Foreskin keratinocyte (primary cell): ENCODE measurements at places on chromosomes 13 and 19. TPM values are rescaled to one million over a fixed set of nuclear protein-coding genes. Genes with fewer than 3 reads are reported as not detected.

WDR88 gene
- total RNA-seq, result not detected in 2 replicates

SERPINE3 gene
- not detected in 2 replicates for total RNA-seq

APLP1 gene
- total RNA-seq, result 0.95 and 1.2 TPM in 2 replicates

AKT2 gene
- total RNA-seq, result 110 and 111 TPM in 2 replicates

LINGO3 gene
- not detected in 2 replicates for total RNA-seq

LAIR1 gene
- total RNA-seq, result not detected in 2 replicates

PABPC3 gene
- 0.14 and 0.17 TPM in 2 replicates for total RNA-seq

GPR183 gene
- total RNA-seq, result not detected in 2 replicates

GSX1 gene
- total RNA-seq, result not detected in 2 replicates

GRCh38 chr13:52599037-52599847 is 43.0 kb upstream of the HNRNPA1L2 start:
- DNase-seq, result peak; percentile 75

DNA sequence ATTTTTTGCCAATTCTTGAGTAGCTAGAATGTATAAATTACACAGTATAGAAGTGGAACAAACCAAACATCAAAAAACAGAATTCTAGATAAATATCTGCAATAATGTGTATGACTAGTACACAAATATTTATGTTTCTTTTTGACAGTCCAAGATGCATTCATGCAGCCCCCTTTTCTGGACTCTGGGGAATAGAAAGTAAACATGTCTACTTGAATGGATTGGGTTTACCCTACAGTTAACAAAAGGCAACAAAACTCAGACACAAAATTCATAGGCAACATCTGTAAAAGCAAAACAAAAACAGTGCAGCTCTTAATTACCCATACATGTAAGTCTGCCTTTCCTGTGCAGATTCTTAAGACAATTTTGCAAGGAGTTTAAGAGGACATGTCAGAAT is 419.4 kb upstream of the DACH1 start:
- no peak for DNase-seq

DNA sequence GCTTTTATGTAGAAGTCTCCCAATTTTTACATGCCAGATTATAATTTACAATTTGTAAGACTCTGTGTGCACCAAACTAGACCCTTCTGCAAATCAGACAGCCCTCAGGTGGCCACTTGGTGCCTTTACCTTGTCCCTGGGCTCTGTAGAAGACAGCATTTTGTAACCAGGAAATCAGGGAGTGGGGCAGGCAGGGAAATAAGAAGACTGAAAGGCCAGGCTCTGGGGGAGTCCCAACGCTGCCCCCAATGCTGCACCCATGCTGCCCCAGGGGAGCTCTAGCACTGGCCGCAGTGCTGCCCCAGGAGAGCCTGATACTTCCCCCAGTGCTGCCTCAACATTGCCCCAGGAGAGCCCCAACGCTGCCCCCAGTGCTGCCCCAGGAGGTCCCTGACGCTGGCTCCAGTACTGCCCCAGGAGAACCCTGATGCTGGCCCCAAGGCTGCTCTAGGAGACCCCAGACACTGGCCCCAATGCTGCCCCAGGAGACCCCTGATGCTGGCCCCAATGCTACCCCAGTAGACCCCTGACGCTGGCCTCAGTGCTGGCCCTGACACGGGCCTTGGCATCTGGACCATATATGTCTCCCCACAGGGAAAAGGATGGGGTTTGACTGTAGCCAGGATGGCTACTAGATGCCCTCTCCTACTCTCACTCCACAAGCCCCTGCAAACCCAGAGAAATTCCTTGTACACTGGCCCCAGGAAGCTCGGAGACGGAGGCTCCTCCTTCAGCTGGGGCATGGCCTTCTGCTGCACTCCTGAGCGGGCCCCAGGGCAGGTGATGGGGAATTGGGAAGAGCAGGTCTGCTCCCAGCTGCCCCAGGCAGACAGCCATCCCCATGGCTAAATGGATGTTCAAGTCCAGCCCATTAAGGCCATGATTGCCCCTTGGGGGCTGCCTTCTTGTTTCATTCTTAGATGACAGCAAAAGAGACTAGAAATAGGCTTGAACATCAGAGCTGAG is 23.6 kb downstream of the VSTM2B start:
- no peak for DNase-seq

DNA sequence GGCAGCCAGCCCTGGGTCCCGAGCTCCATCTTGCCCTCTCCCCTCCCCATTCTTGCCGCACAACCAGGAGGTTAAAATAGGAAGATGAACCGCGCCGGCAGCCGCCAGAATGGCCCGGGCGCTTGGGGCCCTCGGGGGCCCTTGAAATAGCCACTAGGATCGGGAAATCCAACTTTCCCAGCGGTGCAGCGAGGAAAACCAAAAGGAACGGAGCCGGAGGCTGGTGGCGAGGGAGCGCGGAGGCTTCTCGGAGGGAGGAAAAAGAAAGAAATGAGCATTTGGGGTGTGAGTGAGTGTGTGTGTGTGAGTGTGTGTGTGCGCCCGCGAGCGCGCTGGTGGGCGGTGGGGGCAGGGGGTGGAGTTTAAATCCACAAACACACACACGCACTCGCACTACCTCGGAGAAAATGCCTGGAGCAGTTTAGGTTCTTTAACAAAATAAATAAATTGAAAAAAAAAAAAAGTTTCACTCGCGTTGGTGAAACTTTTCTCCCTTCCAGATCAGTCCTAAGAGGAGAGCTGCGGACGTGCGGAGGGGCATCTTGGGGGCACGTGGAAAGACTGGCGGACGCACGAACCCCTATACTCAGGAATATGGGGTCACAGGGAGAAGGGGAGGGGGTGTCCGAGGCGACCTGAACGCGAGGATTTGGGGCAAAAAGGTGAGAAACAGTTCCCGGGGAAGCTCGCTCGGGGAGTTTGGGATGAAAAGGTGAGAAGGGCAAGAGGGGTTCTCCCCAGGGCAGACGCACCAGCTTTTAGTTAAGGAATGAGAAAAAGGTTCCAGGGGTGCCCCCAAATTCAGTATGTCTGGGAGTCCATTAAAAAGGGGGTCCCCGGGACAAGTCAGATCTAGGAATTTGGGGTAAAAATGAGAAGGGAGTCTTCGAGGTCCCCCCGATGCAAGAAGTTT is 1.3 kb downstream of the RFX2 start:
- peak; percentile 57 for DNase-seq

DNA sequence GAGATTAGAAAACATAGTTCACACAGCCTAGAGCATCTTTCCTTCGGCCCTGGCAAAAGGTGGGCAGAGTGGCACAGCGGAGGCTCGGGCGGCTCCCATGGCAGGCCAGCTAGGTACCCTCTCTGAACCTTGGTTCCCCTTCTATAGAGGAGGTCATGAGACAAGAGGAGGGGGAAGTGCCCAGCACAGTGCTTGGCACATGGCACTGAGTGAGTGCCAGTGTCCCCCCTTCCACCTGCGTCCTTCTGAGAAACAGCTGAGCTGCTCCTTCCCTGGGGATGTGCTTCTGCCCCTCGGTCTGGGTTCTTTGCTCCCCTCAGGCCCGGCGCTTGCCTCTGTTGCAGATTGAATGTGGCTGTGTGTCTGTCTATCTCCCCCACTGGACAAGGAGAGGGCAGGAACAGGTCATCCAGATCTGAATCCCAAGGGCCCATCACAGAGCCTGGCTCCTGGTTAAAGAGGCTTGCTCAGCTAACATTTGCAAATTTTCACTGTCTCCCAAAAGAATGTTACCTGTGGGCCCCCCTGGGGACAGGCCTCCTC is 165.6 kb downstream of the USP12 start:
- no peak for DNase-seq

DNA sequence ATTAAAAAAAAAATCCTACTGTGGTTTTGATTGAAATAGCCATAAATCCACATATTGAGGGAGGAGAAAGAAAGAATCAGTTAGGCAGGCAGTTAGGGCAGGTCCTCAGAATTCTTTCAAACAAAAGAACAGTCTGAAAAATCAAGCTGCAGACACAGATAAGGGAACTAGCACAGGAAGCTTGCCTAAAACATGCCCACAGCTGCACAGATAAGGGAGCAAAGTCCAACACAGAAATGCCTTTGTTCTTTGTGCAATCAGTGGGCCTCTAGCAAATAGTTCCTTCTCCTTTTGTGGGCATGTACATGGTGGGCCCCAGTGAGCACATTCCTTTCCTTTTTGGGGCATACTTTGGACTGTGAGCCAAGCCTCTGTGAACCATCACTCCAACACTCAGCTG is 42.7 kb downstream of the UTP14C start:
- DNase-seq, result no peak

DNA sequence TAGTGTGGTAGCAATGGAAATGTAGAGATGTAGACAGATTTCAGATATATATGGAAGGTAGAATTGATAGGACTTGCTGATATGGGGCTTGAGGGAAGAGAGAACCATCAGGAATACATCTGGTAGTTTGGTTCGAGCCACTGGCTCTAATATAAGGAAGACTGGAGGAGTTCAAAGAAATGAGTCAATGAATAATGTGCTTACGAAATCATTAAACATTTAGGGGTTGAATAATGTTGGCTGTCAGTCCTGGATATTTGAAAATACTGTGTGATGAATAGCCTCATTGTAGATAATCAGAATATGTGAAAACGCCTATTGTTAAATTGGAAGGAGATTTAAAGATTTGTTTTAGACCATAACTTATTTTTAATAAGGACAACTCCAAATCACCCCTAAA is 21.6 kb downstream of the SGCG start:
- peak; percentile 10 for DNase-seq

- DNase-seq, result no peak
Measured at GRCh38 chr13:111611651-111612050, 291.2 kb downstream of the TEX29 start.

DNA sequence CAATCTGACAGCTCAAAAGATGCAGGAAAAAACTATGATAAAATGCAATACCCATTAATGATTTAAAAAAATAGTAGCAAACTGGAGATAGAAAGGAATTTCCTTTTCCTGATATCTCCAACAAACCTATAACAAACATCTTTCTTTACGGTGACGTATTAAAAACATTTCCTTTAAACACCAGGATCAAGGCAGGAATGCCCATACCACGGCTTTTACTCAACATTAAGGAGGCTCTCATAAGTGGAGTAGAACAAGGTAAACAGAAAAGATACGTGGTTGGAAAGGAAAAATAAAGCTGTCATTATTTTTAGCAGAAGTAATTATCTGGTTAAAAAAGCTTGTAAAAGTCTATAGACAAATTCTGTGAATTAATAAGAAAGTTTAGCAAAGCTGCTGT is 61.1 kb downstream of the MIPEP start:
- no peak for DNase-seq

DNA sequence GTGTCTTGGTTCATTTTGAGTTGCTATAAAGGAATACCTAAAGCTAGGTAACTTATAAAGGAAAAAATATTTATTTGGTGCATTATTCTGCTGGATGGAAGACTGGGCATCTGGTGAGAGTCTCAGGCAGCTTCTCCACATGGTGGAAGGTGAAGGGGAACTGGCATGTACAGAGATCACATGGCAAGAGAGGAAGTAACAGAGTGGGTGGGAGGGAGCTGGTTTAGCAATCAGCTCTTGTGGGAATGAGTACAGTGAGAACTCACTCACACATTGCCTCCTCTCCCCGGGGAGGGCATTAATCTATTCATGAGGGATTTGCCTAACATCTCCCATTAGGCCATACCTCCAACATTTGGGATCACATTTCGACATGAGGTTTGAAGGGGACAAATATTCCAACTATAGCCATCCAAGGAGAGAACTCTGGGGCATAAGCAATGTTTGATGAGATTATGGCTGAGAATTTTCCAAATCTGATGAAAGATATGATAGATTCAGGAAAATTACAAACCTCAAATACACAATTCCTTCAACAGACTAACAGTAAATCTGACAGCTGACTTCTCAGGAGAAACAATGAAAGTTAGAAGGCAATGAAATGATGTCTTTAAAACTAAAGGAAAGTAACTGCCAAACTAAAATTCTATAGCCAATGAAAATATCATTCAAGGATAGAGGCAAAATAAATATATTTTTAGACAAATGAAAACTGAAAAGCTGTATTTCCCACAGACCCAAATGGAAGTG is 52.5 kb downstream of the MTUS2 start:
- DNase-seq, result no peak

DNA sequence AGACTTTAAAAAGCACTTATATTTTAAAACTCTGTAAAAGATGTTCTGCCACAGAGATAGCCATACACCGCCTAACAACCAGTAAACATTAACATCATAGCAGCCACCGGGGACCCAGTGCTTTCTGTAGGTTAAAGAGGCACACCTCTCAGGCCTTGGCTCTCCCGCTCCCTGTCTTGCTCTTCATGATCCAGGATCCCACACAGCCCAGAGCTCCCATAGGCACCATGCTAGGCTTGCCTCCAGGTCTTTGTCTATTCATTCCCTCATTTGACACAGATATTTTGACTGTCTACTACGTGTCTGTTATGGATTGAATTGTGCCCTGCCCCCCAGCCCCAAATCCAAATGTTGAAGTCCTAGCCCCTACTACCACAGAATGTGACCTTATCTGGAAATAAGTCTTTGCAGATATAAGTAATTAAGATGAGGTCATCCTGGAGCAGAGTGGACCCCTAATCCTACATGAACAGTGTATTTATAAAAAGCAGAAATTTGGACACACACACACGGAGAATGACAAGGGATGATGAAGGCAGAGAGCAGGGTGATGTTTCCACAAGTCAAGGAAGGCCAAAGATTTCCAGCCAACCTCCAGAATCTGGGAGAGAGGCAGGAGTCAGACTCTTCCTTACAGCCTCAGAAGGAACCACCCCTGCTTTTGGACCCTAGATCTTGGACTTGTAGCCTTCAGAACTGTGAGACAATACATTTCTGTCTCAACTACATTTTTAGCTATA is 272.6 kb downstream of the DNAJC15 start:
- DNase-seq, result no peak

DNA sequence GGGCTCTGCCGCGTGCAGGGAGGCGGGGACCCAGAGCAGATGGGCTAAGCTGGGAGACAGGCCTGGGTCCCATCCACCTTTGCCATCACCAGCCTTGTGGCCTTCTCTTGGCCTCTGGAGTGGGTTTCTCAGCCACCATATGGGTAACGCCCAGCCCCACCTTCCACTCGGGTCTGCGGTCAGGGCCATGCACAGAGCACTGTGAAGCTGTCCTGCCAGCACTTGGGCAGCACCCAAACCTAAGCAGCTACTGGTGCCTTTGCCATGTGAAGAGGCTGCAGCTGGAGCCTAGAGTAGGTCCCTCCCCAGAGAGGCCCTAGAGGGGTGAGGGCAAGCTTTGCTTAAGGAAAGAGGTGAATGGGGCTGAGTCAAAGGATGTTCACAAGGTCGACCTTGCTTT is 24.1 kb upstream of the NPAS1 start:
- DNase-seq, result no peak

DNA sequence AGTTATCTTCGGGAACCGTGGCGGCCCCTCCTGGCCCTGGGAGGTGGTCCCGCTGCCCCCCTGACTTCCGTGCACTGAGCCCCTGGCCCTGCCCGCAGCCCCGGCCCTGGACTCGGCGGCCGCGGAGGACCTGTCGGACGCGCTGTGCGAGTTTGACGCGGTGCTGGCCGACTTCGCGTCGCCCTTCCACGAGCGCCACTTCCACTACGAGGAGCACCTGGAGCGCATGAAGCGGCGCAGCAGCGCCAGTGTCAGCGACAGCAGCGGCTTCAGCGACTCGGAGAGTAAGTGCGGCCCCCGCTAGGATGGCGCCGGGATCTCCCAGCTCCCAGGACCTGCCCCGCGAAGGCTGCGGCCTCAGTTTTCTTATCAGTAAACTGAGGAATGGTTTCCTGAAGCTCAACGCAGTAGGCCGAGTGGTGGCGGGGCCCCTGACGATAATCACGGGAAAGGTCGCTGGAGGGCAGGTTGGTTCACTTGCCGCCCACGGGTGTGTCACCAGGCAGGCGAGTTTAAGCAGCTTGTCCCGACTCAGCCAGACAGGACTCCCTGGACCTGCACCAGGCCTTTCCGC is 924 bp downstream of the RGCC start:
- DNase-seq, result no peak
